ENCODE measurements at places on chromosomes 6 and 20.

DNA sequence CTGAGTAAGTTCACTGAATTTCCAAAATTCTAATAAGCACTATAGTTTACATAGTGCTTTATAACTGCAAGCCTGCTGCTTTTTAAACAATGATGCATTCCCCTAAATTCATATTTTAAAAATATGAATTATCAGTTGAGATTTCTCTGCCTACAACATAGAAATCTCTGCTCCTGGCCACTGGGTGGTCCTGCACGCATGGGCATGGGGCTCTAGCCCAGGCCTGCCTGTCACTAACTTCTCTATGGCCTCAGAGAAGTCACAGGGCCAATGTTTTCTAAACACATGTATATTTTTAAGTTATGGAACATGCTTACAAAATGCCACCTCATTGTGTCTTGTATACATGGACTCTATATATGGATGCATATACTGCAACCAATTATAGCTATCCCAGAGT is 211.0 kb downstream of the FOXC1 start:
- DNase-seq = no peak

GRCh38 chr6:2448826-2449571 is 203.6 kb upstream of the GMDS start:
- peak; percentile 27 for DNase-seq

DNA sequence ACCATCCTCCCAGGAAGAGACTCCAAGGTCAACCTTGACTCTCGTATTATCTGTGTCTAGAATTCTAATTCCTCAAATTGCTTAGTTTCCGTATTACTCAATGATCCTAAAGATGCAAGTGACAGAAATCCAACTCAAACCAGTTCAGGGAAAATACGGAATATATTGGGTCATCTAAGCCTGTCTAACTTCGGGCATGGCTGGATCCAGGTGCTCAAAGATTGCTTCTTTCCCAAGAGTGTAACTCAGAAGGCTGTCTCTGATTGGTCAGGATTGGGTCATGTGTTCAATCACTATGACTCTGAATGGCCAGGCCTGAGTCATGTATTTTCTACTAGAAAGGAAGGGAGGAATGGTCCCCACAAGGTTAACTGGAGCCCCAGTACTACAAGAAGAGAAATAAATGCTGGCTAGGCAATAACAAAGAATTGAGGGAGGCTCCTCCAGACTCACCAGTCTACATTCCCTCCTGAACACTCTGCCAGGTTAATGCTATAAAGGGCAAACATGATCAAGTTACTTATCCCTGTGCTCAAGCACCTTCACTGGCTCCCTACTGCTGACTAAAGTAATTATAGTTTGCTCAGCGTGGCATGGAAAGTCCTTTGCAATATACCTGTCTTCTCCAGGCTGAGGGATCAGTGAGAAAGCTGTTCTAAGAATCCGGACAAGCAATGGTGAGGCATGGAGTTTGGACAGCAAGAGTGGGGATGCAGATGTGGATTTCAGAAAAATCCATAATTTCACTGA is 15.4 kb upstream of the PREX1 start:
- DNase-seq = peak; percentile 49

- no peak for DNase-seq
These were observed 26.7 kb downstream of the ARFGEF3 start for GRCh38 chr6:138188278-138188941.
